Kidney capillary endothelial cell (primary cell): ENCODE measurements at places on chromosomes 16 and 17.

DNA sequence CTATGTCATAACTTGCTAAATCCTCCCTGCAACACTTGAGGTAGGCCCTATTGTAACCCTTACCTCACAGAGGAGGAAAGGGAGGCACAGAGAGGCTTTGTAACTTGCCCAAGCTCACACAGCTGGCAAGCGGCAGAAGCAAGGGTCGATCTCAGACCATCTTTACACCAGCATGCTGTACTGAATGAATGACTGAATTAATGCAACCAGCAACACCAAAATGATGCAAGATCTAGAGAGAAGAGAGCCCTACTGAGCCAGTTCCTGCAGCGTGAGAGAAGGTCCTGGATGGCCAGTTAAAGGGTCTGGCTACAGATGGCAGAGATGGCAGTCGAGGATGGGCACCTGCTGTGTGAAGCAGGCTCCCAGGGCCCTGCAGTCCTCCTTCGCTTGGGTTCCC is 8.2 kb upstream of the KLHL36 start:
- DNase-seq: no peak

DNA sequence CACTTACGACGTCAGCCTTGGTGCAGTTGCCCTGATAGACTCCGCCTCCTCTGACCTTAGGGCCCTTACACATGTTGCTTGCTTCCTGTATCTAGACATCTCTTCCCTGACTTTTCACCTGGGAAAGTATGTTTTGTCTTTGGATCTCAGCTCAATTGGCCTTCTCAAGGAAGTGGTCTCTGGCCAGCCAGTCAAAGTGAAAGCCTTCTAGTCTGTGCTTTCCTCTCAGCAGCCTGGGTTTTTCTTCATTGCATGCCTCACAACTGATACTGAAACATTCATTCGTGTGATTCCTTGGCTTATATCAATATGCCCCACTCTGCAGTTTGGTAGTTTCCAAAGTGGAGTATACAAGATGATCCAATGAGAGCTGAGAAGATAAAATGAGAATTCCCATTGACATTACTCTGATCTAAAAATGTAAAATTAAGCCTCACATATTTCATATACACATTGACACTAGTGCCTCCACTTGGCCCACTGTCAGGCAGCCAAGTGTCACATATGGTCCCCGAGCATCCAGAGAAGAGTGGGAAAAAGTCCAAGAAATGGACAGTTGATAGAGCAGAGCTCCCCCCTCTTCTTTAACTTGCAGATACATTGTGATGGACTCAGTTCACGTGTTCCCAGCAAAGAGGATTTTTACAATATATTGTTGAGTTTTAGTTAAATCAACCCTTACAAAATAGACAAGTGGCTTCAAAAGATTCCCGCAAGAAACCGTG is 371.2 kb upstream of the ASIC2 start:
- no peak for DNase-seq

GRCh38 chr16:11437069-11437468 is 91.8 kb downstream of the RMI2 start:
- no peak for DNase-seq

- DNase-seq: no peak
Measured at GRCh38 chr17:49337884-49338283, 24.2 kb downstream of the ZNF652 start.

DNA sequence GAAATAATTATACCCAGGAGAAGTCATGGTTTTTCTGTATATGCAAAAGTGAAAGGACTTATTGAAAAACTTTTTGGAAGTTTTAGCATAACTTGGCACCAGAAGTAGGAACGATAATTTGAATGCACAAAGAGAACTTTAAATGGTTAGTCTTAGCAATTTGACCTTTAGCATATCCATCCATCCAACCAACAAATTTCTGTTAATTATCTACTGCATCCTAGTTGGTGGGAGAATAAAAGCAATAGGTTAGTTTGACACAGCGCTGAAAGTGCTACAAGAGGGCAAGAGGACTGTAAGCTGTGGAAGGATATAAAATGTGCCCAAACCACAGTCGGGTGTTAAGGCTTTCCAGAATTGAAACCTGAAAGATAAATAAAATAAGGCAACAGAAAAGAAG is 17.6 kb downstream of the SPAG9 start:
- no peak for DNase-seq

- DNase-seq: no peak
Measured at GRCh38 chr17:82372249-82373071, 895 bp downstream of the UTS2R start.

- no peak for DNase-seq
Measured at GRCh38 chr17:73742948-73743381, 98.7 kb upstream of the SDK2 start.

DNA sequence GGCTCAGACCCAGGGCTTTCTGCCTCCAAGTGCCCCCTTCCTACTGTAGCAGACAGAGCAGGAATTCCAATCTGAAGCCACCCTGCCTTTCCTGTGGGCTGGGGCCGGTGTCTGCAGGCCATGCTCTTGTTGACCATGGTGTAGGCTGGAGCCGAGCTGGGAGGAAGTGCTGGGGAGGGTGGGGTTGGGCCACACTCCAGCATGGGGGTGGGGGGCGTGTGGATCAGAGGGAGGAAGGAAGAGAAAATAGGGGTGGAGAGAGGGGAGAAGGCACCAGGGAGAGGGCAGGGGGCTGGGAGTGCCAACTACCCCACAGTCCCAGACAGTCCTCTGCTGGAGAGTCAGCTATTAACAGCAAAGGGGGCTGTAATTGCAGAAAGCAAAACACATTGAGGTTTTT is 54.3 kb upstream of the JPH3 start:
- DNase-seq: no peak

DNA sequence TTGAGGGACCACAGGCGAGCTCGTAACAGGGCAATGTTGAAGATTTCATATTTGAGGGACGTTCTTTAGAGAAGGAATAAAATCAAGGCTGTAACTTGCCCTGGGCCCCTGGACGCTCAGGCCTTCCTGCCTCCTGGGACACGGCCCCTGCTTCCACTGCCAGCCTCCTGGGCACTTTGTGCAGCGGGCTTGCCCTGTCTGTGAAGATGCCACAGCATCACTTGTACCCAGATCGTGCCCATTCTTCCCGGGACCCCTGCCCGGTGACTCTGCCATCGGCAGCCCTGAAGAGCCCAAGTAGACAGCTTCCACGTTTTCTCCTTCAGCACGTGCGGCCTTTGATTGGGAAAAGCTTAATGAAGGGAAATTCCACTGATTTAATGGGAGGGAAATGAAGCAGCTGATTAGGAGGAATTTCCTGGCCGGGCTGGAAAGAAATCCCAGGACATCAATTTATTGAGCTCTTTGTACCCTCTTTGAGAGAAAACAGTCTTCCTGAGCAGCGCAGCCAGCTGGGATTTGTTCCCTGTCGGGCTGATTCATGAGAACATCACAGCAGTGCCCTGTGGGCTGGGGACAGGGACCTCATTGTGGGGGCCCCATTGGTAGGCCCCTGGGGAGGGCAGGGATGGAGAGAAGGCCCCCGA is 71.5 kb downstream of the CRISPLD2 start:
- DNase-seq: no peak

GRCh38 chr16:74563828-74564263 is 43.1 kb downstream of the GLG1 start:
- DNase-seq: peak; percentile 21

GRCh38 chr17:64455993-64456885 is 7.3 kb downstream of the MILR1 start:
- DNase-seq: no peak

GRCh38 chr17:5430413-5430999 is 8.4 kb downstream of the C1QBP start:
- no peak for DNase-seq

- DNase-seq: no peak
Measured at GRCh38 chr16:4646773-4647643, 22.4 kb downstream of the MGRN1 start.

GRCh38 chr16:12998361-12999085 is 97.1 kb downstream of the SHISA9 start:
- no peak for DNase-seq

DNA sequence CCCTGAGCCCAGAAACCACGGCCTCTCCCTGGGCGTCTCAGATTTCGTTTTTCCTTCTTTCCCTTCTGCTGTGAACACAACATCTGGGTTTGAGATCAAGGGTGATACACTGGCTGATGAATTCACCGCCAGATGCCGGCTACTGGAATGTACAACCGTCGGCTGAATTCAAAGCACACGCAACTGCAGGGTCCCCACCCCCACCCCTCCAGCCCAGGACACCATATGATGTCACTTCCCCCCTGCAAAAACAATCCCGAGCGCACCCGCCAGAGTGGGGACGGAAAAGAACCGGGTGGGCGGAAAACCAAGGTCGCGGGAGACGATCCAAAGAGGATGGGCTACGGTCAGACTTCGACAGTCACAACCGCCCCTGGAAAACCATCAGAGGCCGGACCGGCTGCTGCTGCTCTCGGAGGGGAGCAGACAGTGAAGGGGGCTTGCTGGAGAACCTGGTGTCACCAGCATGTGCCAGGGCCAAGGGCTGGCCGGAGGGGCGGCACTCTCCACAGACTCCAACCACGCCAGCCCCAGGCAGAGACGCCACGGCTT is 23.3 kb downstream of the CEP295NL start:
- peak; percentile 75 for DNase-seq

DNA sequence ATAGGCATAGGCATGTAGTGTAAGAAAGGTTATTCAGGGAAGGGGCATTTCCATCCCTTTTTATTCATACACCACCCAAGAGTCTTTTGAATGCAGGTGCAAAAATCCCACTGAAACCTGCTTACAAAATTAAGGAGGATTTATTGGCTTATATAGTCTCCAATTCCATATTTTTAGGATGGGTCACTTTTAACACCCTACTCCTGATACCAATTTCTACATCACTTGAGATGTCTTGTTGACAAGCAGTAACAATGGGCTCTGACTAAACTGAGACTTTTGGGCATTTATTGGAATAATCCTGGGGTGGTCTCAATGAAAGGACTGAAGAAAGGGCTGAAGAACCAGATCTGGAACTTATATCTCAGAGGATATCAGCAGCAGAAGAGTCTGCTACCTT is 18.9 kb upstream of the NKD1 start:
- no peak for DNase-seq

- DNase-seq: peak; percentile 39
Measured at GRCh38 chr16:22813223-22813947, 577 bp upstream of the HS3ST2 start.
